Hepatocyte (in vitro differentiated cells): ENCODE measurements at places on chromosomes 5 and 9.

- H3K27ac ChIP-seq, result peak overlapping the region; percentile 36
- no peaks in the 10 kb centered on the region for H3K36me3 ChIP-seq
- H3K4me3 ChIP-seq, result no peak overlapping the region
- DNase-seq, result peak; percentile 78
- peaks cover 31% of the 10 kb centered on the region for H3K4me1 ChIP-seq
These were observed 78.8 kb downstream of the F2RL2 start for GRCh38 chr5:76544268-76544926.

GRCh38 chr5:43648499-43649124 is 45.6 kb downstream of the NNT start:
- no peak overlapping the region for H3K4me3 ChIP-seq
- H3K27ac ChIP-seq, result no peak overlapping the region
- H3K4me1 ChIP-seq, result no peaks in the 10 kb centered on the region
- no peaks in the 10 kb centered on the region for H3K36me3 ChIP-seq

- no peak overlapping the region for H3K27ac ChIP-seq
- no peak overlapping the region for H3K4me3 ChIP-seq
- peaks cover 60% of the 10 kb centered on the region for H3K27me3 ChIP-seq
- no peaks in the 10 kb centered on the region for H3K36me3 ChIP-seq
- DNase-seq, result no peak
These were observed 10.7 kb downstream of the OR2V1 start for GRCh38 chr5:181120306-181120705.

DNA sequence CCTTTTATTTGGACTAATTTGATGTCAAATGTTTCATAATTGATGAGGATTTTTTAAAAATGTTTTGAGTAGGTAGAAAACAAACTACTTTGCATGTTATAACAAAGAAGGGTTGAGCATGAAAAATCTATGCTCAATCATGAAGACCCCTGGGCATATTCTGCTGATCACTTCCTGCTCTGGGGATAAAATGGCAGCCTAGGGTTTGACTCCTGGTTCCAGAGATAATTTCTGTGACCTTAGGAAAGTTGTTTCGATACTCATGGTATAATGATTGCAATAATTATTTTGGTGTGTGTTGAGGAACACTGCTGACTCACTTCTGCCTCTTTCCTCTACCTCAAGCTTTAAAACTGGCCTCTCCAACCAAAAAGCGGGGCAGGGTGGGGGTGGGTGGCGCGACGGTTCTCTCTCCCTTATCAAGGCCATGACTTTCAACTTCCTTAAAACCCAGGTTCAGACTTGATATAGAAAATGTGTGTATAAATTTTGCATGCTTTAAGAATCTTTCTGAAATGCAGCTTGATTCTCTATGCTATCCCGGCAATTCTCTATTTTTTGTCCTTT is 6.0 kb upstream of the PIP5K1B start:
- no peak for DNase-seq
- H3K36me3 ChIP-seq, result no peaks in the 10 kb centered on the region
- no peak overlapping the region for H3K4me3 ChIP-seq
- H3K27me3 ChIP-seq, result no peaks in the 10 kb centered on the region

GRCh38 chr9:127142931-127143464 is 20.6 kb upstream of the ANGPTL2 start:
- no peaks in the 10 kb centered on the region for H3K4me1 ChIP-seq
- no peak for DNase-seq
- no peak overlapping the region for H3K4me3 ChIP-seq
- H3K27ac ChIP-seq, result no peak overlapping the region
- no peaks in the 10 kb centered on the region for H3K36me3 ChIP-seq

- DNase-seq, result no peak
- no peak overlapping the region for H3K4me3 ChIP-seq
- H3K27ac ChIP-seq, result no peak overlapping the region
- H3K27me3 ChIP-seq, result no peaks in the 10 kb centered on the region
- H3K4me1 ChIP-seq, result no peaks in the 10 kb centered on the region
These were observed 406.0 kb downstream of the HINT1 start for GRCh38 chr5:130759061-130759460.

GRCh38 chr5:37662362-37662761 is 177.5 kb downstream of the GDNF start:
- DNase-seq, result no peak
- no peaks in the 10 kb centered on the region for H3K27me3 ChIP-seq
- no peaks in the 10 kb centered on the region for H3K36me3 ChIP-seq
- peak overlapping the region; percentile 43 for H3K27ac ChIP-seq
- no peak overlapping the region for H3K4me3 ChIP-seq
